ENCODE measurements at places on chromosomes 7 and 10.

DNA sequence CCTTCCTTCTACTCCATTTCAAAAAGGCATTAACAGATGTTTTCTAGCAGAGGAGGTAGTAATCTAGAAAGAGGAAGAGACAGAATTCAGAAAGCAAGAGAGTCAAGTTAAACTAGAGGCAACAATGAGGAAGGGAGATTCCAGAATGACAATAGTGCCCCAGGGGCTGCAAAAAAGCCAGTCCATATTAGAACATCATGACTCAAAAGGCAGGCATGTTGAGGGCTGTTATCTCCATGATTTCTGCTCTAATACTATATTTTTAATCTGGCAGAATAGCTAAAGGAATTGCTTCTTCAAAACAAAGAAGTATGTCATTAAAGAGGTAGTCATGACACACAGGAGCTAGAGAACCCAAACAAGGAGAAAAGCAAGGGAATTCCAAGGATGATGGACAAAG, 599.6 kb downstream of the INHBA start:
- no peak for DNase-seq

GRCh38 chr10:24900888-24901685, 51.3 kb downstream of the PRTFDC1 start:
- DNase-seq: no peak

GRCh38 chr7:27590416-27590815, 72.3 kb downstream of the HIBADH start:
- DNase-seq: no peak

GRCh38 chr7:34389332-34390078, 268.5 kb upstream of the NPSR1 start:
- no peak for DNase-seq

DNA sequence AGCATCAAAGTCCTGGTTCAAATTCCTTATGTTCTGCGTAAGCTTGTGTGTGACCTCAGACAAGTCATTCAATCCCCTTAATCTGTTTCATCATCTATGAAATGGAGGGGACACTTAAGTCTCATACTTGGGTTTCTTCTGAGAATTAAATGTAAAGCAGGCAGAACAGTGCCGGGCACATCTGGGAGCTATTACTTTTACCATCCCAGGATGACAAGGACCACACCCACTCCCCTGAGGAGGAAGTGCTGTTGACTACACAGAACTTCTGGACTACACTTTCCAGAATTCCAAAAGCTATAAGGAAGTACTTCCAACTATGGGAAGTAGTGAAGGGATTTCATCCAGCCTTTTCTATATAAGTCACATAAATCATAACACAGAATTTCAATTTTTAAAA, 294.9 kb downstream of the IPMK start:
- DNase-seq: no peak

DNA sequence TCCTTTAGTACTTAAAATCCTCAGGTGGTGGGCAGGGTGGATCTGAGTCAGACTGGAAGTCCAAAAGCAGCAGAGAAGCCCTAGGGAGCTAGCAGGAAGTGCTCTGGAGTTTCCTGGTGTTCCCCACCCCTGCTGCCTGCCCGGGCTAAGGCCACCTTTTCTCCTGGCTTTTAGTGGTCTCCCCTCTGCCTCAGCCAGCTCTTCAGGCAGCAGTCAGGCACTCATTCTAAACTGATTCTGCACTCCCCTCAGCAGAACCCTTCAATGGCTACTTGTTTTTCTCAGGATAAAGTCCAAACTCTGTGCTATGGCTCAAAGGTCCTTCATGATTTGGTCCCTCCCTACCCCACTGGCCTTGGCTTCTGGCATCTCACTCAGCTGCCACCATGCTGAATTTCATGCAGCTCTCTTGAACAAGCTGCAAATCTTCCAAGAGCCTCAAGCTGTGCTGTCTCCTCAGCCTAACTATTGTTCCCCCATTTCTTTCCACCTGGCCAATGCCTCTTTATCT, 28.9 kb upstream of the DNMBP start:
- DNase-seq: no peak

DNA sequence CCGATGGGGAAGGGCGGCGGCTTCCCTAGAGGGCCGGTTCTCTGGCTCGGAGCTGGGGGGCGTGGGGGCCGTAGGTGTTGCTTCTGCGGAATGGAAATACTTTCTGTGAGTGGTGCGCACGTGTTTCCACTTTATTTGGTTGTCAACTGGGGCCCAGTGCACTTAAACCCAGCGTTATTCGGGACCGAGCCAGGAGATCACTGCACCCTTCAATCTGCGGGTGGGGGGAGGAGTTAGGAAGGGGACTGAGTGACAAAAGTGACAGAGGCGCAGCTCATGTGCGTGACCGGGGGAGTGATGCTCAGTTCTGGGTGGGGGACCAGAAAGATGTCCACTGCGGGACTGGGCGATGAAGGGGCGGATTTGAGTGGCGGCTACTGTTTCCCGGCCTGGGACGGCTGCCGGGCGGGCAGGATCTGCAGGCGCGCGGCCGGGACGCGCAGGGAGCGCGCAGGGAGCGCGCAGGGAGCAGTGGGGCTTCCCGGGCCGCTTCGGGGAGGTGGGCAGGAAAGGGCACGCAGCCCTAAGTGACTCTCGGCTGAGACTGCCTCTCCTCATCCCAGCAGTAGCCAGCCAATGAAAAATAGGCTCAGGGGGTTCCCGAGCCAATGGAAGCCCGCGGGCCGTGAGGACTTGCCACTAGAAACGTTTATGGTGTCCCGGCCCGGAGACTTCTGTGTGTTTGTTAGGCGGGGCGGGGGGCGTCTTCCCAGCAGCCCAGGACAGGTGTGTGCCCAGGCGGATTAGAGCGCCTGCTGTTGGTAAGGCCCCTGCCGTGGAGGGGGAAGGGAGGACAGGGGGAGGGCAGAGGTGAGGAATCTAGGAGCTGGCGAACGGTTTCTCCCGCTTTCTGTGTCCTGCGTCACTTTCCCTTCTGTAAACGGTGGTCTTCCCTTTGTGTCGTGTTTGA, 54.3 kb upstream of the KDM7A start:
- peak; percentile 77 for DNase-seq

GRCh38 chr10:11080564-11080984, 62.9 kb downstream of the CELF2 start:
- DNase-seq: no peak

DNA sequence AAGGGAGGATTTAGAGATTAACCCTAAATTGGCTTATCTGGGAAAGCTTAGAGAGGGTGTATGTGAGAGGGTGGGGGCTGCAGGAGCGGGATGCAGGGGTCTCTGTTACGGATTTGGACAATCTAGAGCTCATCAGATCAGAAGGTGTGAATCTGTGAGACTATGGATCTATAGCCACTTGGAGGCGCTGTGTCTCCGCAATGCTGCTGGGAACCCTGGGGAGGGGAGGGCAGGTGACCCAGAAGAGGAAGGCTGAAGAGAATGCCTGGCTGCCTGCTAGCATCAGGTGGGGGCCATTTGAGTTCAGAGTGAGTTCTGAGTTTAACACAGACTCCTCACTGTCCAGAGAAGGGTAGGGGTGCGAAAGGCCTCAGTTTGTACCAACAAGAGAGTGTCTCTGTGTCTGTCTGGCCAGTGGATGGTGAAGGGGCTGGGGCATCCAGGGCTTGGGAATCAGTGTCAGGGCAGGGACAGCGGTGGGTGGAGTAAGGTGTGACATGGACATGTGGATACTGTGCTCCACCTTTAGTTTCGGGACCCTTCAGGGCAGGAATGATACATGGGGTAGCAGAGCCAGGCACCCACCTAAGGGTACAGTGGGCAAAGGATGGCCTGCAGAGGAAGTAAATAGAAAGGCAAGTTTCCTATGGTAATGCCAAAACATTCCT, 187.3 kb upstream of the PRSS58 start:
- no peak for DNase-seq

- DNase-seq: no peak
Observed at GRCh38 chr7:5492636-5493020, 69.0 kb upstream of the TNRC18 start.

- DNase-seq: no peak
Observed at GRCh38 chr10:8051109-8051821, 3.2 kb upstream of the GATA3 start.

- no peak for DNase-seq
Observed at GRCh38 chr10:61786728-61787127, 114.8 kb upstream of the ARID5B start.

DNA sequence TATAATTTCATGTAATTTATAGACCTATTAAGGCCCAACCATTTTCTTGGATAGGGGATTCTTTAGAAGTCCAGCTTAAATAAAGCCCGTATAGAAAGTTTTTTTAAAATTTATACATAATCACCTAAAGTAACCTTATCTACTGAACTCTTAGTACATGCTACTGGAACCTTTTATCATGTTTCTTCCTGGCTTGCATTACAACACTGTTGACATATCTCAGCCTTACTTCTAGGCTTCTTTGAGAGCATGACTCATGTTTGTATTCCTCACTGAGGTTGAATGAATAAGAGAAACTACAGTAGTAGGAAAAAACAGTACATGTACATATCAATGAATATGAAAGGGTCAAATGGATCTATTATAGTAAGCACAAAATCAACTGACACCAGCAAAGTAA, 8.2 kb upstream of the MAGI2 start:
- DNase-seq: no peak

DNA sequence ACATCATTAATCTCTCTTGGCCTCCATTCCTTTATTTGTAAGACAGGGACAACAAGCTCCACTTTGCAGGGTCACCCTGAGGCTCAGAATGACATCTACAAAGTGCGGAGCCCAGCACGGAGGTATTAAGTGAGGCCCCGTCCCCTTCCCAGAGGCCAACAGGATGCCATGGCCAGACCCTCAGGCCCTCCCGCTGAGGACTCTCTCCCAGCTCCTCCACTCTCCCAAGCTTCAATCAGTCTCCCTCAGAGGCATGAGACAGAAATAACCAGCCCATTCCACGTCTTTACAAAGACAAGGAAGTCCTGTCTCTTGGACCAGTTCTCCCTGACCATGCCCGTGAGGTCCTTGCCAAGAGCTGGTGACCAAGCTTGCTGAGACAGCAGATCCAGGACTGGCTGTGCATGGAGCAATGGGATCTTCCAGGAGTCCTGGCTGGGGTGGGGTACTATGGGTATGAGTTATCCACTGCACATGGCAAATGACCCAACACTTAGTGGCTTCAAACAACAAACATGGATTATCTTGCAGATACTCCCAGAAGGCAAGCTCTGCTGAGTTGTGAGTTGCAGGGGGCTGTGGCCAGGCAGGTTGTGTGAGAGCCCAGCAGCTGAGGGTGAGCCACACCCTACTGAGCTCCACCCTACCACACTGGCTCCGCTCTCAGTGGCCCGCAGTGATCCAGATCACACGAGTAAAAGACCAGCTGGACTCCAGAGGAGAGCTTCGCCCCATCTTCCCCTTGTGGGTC, 4.3 kb upstream of the PPIF start:
- DNase-seq: no peak

GRCh38 chr7:91811236-91811635, 69.3 kb downstream of the MTERF1 start:
- no peak for DNase-seq

- no peak for DNase-seq
Observed at GRCh38 chr7:41501466-41501865, 201.4 kb downstream of the INHBA start.

DNA sequence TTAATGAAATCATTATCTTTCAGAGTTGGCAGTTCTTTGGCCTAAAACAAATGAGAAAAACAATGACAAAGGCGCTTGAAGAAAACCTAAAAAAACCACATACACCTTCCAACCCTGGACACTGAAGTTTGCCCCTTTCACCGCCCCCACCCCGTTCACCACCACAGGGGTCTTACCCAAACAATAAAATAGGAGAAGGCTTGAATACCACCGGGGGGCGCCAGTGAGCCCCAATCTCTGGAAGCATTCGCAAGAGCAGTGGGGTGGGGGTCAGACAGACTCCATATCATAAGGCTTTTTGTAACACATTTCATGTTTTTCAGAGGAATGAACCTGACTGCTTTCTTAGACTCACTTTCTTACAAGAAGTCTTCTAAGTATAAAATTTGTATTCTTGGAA, 163.6 kb downstream of the PIP4K2A start:
- DNase-seq: no peak

DNA sequence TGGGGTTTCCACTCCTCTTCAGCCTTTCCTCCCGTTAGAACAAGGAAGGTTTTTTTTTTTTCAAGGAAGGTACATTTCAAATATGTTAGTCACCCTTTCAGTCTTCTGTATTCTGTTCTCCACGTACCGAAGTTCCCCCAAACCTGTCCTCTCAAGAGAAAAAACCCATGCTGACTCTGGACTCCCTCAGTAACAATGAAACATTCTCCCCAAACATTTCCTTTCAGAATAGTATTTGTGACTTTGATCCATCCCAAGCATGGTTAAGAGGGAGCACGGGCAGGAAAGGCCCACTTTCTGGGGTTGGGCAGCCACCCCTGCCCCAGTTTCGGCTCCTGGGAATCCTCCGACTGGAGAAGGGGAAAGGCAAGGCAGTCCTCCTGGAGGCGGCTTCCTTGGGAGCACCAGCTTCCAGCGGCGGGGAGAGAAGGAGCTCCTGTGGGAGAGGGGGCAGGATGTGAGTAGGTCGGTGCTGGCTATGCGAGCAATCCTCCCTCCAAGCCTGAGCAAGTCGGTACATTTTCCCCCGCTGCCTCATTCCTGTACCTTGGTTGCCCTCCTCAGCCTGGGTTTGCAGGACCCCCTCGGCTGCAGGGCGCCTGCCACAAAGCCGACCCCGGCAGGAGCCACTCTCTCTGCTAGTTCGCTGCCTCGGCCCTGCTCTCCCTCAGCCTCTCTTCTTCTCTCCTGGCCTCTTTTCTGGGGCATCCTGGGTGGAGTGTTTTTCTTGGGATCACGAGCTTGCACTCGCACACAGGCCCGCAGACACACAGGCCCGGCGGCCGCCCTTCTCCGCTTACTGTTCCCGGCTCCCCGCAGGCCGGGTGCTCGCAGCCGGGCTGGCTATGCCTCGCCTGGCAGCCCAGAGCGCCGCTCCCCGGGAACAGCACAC, 2.1 kb upstream of the HOXA1 start:
- no peak for DNase-seq

- DNase-seq: no peak
Observed at GRCh38 chr10:116041948-116042347, 231.1 kb downstream of the GFRA1 start.

DNA sequence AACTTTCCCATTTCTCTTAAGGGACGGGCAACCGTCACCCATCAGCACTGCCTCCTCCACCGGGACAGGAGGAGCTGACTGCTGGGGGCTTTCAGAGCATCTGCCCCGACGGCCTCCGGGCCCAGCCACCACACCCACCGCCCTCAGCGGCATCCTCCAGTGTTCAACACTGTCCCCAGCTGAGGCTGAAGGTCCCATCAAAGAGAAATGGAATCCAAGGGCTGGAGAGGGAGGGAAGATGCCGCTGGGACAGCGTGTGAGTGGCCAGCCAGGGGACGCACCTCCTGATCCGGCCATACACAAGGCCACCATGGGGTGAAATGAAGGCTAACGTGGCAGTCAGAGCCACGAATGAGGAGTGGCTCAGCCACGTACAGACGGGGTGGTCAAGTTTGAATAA, 153.6 kb upstream of the PPP2R2D start:
- no peak for DNase-seq

GRCh38 chr10:112790030-112790429, 160.0 kb upstream of the TCF7L2 start:
- DNase-seq: no peak
